H9 (cell line): ENCODE measurements at places on chromosomes 1 and 21.

DNA sequence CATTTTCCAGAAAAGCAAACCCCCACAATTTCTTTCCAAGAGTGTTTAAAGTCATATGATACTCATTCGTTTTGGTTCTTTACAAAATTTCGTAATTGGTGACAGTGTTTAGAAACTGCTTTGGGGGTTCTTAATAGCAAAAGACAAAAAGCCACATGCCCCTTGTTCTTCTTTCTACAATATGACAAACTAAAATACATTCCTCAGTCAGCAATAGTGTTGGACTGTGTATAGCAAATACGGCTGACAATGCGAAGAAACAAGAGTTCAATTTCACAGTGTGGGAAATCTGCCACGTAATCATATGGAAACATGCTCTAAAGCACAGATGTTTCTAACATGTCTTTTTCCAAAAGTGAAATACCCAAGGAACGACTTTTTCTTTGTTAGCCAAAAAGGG is 7.6 kb upstream of the IFNAR1 start:
- no peak for DNase-seq

- peak; percentile 39 for DNase-seq
Measured at GRCh38 chr21:32411350-32412161, 950 bp upstream of the EVA1C start.

- no peak for DNase-seq
Measured at GRCh38 chr1:29469457-29469856, 233.1 kb downstream of the PTPRU start.

- DNase-seq, result no peak
Measured at GRCh38 chr1:147892731-147893214, 9.8 kb upstream of the GJA8 start.

DNA sequence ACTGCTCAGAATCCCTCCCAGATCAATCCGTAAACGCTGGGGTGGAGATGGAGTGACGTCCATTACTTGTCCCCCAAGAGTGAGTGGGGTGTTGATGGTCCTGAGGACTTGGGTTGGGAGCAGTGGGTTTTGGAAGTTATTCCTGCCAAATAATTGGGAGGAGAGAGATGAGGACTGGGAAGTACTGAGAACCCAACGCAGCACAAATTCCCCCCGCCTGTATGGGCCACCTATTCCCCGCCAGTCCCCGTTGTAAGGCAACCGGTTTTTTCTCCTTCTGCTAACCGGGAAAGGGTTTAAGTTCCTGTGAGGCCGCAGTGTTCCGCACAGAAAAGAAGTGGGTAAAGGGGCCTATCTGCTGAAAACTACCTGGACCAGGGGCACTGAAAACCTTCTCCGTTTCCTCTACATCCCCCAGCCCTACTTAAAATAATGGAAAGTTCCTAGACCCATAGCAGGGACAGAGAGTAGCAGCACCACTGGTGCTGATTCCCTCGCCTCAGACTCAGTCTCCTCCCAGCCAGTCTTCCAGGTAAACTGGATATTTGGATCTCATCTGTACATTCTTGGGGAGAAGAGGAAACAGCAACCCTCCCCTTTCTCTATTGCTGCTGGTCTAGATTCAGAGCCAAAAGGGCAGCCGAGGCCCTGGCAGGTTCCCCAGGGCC is 738 bp downstream of the LURAP1 start:
- DNase-seq, result peak; percentile 38
